ENCODE measurements at places on chromosomes 7 and 10. TPM values are rescaled to one million over a fixed set of nuclear protein-coding genes. Genes with fewer than 3 reads are reported as not detected.
A peak's percentile ranks its signal among the peaks of the same experiment; 100 is the strongest.

DNA sequence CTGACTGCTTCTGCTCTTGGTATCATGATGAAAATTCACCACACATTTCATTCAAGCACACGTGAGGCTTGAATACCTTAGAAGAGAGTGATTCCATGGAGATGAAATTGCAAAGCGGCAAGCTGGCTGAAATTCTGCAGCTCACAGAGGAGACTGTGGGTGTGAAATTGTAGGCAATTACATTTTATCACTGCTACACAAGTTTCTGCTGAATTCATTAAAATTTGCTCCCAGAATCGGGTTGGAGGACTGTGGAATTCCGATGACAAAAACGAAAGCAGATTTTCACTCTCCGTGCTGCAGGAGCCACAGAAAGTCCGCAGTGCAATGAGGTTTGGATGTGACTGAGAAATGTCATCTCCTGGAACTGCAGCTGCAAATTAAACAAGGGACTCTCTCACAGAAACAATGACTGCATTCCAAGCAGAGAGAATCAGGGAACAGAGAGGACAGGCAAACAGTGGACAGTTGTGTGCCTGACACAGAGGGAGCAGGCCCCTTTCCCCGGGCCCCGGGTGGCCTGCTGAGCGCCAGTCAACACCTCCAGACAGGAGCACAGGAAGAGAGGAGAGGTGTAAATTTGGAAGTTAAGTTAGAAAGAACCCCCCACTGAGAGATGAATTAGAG, 109.1 kb downstream of the C10orf90 start:
- peaks cover 15% of the 10 kb centered on the region for H3K4me1 ChIP-seq
- DNase-seq, result no peak
- H3K27ac ChIP-seq, result no peak overlapping the region
- H3K27me3 ChIP-seq, result peaks cover 10% of the 10 kb centered on the region
- no peaks in the 10 kb centered on the region for H3K36me3 ChIP-seq

DNA sequence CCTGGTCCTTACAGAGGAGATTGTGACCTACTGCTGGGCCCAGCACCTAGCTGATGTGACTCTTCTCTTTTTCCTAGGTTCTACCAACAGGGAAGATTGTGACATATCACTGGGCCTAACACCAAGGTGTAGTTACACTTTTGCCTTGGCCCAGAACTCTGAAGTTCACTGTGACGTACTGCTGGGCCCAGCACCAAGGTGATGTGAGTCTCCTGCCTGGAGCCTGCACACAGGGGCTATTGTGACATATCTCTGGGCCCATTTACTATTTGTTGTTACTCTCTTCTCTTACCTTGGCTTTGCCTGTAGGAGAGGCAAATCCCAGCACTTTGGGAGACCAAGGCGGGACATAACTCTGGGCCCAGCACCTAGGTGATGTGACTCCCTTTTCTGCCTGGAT, 23.1 kb upstream of the ZNF107 start:
- H3K27ac ChIP-seq, result no peak overlapping the region
- H3K4me1 ChIP-seq, result no peaks in the 10 kb centered on the region
- H3K36me3 ChIP-seq, result no peaks in the 10 kb centered on the region
- no peaks in the 10 kb centered on the region for H3K27me3 ChIP-seq

- H3K4me1 ChIP-seq, result peaks cover 50% of the 10 kb centered on the region
- H3K4me3 ChIP-seq, result peak overlapping the region; percentile 60
- H3K27ac ChIP-seq, result peak overlapping the region; percentile 79
- peaks cover 2% of the 10 kb centered on the region for H3K27me3 ChIP-seq
- peaks cover 7% of the 10 kb centered on the region for H3K36me3 ChIP-seq
Observed at GRCh38 chr7:73715648-73716317, 3.7 kb downstream of the STX1A start.

- peaks cover 22% of the 10 kb centered on the region for H3K4me1 ChIP-seq
- no peak overlapping the region for H3K4me3 ChIP-seq
- H3K27ac ChIP-seq, result no peak overlapping the region
- no peaks in the 10 kb centered on the region for H3K36me3 ChIP-seq
Observed at GRCh38 chr7:79037001-79037400, 416.5 kb downstream of the MAGI2 start.

DNA sequence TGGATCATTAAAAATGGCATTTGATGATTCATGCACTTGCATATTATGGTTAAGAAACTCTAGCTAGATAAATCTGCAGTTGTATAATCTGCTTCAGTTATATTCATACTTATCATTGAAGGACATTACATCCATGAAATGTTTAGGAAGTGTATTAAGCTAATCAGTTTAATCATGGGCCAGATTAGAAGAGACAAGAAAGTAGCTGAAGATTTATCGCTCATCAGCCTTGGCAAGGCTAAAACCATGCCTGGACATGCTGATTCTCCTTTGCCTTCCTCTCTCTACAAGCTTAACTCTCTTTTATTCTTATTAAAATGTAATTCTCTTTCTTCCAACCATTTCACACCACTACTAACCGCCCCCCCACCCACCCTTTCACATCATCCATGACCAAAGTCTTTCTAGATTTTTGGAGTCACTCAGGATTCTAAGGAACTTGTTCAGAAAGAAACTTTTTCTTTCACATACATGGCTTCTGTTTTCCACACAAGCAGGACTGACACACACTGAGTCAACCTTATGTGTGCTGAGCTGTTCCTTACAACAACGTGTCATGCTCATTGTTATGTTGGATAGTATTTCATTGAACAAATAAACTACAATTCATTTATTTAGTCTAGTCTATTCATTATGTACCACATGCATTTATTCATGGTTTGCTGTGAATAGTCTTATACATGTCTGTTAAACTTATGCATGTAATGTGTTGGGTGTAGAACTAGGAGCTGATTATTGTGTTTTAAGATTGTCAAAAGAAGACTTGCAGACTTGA, 227.3 kb upstream of the SP8 start:
- no peak overlapping the region for H3K4me3 ChIP-seq
- no peaks in the 10 kb centered on the region for H3K4me1 ChIP-seq
- H3K36me3 ChIP-seq, result no peaks in the 10 kb centered on the region
- no peak overlapping the region for H3K27ac ChIP-seq
- no peak for DNase-seq

- H3K4me1 ChIP-seq, result peaks cover 5% of the 10 kb centered on the region
- no peaks in the 10 kb centered on the region for H3K36me3 ChIP-seq
- no peak overlapping the region for H3K4me3 ChIP-seq
- H3K27me3 ChIP-seq, result peaks cover 21% of the 10 kb centered on the region
- H3K27ac ChIP-seq, result no peak overlapping the region
- DNase-seq, result no peak
Observed at GRCh38 chr7:131692131-131692960, 135.9 kb upstream of the PODXL start.

DNA sequence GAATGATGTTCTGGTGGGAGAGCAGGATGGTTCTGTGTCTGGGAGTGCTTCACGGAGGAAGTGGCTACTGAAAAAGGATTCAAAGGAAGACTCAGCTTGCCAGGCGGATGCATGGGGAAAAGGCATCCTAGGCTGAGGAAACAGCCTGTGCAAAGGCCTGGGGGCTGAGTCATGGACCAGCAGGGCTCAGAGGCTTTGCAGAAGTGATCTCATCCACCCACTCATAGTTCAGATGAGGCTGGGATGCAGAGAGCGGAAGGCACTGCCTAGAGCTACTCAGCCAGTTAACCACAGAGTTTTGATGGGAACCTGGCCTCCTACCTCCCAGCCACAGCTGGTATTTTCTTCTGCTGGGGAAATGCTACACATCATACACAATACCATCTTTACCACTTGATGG, 15.8 kb upstream of the ADAMTS14 start:
- peaks cover 2% of the 10 kb centered on the region for H3K27me3 ChIP-seq
- peak overlapping the region; percentile 85 for H3K27ac ChIP-seq
- no peak overlapping the region for H3K4me3 ChIP-seq

GRCh38 chr10:100185364-100186252, at the start of gene ERLIN1:
TSS of gene ERLIN1 (minus strand) at chr10:100186029. CDS start at chr10:100185626, 403 bp downstream.
- DNase-seq, result peak; percentile 87
- H3K4me3 ChIP-seq, result peak within 1 kb of the TSS; percentile 90
- peaks cover 53% of the 10 kb centered on the region for H3K4me1 ChIP-seq
- H3K27ac ChIP-seq, result peak within 1 kb of the TSS; percentile 96
- peaks cover 19% of the 10 kb centered on the region for H3K36me3 ChIP-seq

DNA sequence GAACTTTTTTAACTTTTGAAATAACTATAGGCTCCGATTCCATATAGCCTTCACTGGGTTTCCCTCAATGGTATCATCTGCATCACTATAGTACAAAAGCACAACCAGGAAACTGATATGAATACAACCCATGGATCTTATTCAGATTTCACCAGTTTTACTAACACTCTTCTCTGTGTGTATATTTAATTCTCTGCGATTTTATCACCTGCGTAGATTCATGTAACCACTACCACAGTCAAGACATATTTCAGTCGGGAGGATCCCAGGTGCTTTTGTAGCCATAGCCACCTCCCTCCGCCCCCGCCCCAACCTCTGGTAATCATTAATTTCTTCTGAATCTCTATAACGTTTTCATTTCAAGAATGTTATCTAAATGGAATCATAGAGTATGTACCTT, 82.8 kb upstream of the C7orf33 start:
- H3K4me3 ChIP-seq, result no peak overlapping the region
- DNase-seq, result no peak
- no peaks in the 10 kb centered on the region for H3K4me1 ChIP-seq
- peaks cover 9% of the 10 kb centered on the region for H3K27me3 ChIP-seq
- H3K36me3 ChIP-seq, result no peaks in the 10 kb centered on the region
- H3K27ac ChIP-seq, result no peak overlapping the region

- H3K4me3 ChIP-seq, result no peak overlapping the region
- H3K27me3 ChIP-seq, result no peaks in the 10 kb centered on the region
Observed at GRCh38 chr10:116245156-116245555, 27.9 kb downstream of the GFRA1 start.

GRCh38 chr7:13290975-13291374, 603.5 kb downstream of the ARL4A start:
- H3K27me3 ChIP-seq, result no peaks in the 10 kb centered on the region
- no peak for DNase-seq
- no peaks in the 10 kb centered on the region for H3K36me3 ChIP-seq
- H3K4me1 ChIP-seq, result peaks cover 8% of the 10 kb centered on the region

DNA sequence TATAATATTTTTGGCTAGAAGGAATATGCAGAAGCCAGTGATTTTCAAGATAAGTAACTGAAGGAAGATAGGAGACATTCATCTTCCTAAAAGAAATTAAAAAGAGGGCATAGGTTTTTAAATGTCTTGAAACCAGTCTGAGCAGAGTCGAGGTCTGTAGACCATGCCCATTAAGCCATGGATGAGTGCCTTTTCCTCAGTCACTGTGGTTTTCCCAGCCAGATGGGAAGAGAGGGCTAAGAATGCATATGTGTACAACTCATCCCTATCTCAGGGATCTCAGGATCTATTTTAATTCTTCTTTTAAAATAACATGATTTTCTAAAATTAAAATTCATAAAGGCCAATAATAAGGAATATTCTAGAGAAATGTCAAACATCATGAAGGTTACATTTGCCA, 112.8 kb downstream of the PPP1R3A start:
- H3K27ac ChIP-seq, result no peak overlapping the region
- H3K36me3 ChIP-seq, result no peaks in the 10 kb centered on the region
- no peak overlapping the region for H3K4me3 ChIP-seq
- DNase-seq, result no peak

GRCh38 chr10:30751678-30752331, 122.3 kb upstream of the LYZL2 start:
- H3K4me1 ChIP-seq, result peaks cover 40% of the 10 kb centered on the region
- H3K27me3 ChIP-seq, result no peaks in the 10 kb centered on the region
- DNase-seq, result peak; percentile 43
- no peaks in the 10 kb centered on the region for H3K36me3 ChIP-seq

DNA sequence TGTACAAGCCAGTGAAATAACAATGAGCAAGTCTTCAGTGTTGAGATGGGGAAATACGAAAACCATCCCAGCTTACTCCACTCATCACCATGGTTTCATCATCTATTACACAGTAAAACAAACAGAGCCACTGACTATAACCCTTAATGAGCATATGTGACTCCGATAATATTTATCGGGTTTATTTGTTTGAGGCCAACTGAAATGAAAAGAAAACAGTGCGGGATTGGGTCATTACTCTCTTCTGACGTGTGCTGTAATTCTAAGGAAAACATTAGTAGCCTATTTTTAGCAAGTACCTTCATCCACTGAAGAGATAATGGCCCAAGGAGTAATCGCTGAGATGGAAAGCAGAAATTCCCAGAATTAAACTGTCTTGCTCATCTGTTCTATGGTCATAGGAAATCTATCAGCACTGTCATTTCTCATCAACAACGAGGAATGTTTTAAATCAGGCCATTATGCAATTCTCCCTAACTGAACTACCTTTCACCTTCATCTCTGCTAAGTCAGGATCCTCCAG, 716.5 kb downstream of the INHBA start:
- DNase-seq, result peak; percentile 79
- H3K36me3 ChIP-seq, result peaks cover 5% of the 10 kb centered on the region
- peaks cover 23% of the 10 kb centered on the region for H3K4me1 ChIP-seq
- H3K4me3 ChIP-seq, result peak overlapping the region; percentile 54
- H3K27me3 ChIP-seq, result no peaks in the 10 kb centered on the region

GRCh38 chr10:49319206-49319605, 20.2 kb downstream of the C10orf71 start:
- no peaks in the 10 kb centered on the region for H3K36me3 ChIP-seq
- H3K27ac ChIP-seq, result no peak overlapping the region
- H3K4me3 ChIP-seq, result no peak overlapping the region
- no peaks in the 10 kb centered on the region for H3K4me1 ChIP-seq

DNA sequence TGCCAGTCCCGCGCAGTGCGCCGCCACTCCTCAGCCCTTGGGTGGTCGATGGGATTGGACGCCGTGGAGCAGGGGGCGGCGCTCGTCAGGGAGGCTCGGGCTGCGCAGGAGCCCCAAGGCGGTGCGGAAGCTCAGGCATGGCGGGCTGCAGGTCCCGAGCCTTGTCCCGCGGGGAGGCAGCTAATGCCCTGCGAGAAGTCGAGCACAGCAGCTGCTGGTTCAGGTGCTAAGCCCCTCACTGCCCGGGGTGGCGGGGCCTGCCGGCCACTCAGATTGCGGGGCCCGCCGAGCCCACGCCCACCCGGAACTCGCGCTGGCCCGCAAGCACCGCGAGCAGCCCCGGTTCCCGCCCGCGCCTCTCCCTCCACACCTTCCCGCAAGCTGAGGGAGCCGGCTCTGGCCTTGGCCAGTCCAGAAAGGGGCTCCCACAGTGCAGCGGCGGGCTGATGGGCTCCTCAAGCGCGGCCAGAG, 14.4 kb upstream of the WASL start:
- H3K4me1 ChIP-seq, result no peaks in the 10 kb centered on the region
- DNase-seq, result no peak
- H3K36me3 ChIP-seq, result peaks cover 4% of the 10 kb centered on the region

The CLCN1 gene
- not detected for total RNA-seq

The NOBOX gene
- total RNA-seq, result not detected

The ZNF438 gene
- 3.6 TPM for total RNA-seq

The GTPBP4 gene
- 60.2 TPM for total RNA-seq

The AKR1D1 gene
- not detected for total RNA-seq

The GIMAP2 gene
- total RNA-seq, result not detected

The POMZP3 gene
- 32.5 TPM for total RNA-seq

The COL13A1 gene
- total RNA-seq, result 39.4 TPM

The TCAF2 gene
- total RNA-seq, result 2.0 TPM

The C10orf105 gene
- total RNA-seq, result not detected
